ENCODE measurements at places on chromosomes 4 and X. TPM values are rescaled to one million over a fixed set of nuclear protein-coding genes. Genes with fewer than 3 reads are reported as not detected.

PLP1 gene
- 12.4 TPM for total RNA-seq

- H3K36me3 ChIP-seq = no peaks in the 10 kb centered on the region
- no peak overlapping the region for H3K4me3 ChIP-seq
- H3K27me3 ChIP-seq = no peaks in the 10 kb centered on the region
- H3K27ac ChIP-seq = no peak overlapping the region
- DNase-seq = no peak
These were observed 4.4 kb downstream of the OTUD6A start for GRCh38 chrX:70066646-70067045.

DNA sequence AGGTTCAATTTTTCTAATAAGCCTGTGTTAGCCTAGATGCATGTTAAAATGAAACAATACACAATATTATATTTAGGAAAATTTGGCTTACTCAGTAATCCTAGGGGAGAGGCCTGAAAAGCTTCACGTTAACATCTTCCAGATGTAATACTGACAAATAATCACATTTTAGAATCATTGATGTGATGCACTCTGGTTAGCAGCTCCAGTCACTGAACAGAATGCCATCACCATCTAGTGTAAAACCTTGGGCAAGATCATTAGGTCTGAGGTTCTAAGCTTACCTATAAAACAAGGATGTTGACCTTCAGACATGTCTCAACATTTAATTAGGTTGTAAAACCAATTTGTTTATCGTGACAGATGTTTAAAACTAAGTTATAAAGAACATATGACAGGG lies 1704.8 kb downstream of the STIM2 start:
- H3K4me1 ChIP-seq = no peaks in the 10 kb centered on the region
- H3K27me3 ChIP-seq = no peaks in the 10 kb centered on the region

GRCh38 chr4:898869-899555 lies 33.1 kb downstream of the GAK start:
- H3K36me3 ChIP-seq = no peaks in the 10 kb centered on the region
- no peaks in the 10 kb centered on the region for H3K27me3 ChIP-seq
- no peak overlapping the region for H3K27ac ChIP-seq
- H3K4me1 ChIP-seq = no peaks in the 10 kb centered on the region
- no peak for DNase-seq

DNA sequence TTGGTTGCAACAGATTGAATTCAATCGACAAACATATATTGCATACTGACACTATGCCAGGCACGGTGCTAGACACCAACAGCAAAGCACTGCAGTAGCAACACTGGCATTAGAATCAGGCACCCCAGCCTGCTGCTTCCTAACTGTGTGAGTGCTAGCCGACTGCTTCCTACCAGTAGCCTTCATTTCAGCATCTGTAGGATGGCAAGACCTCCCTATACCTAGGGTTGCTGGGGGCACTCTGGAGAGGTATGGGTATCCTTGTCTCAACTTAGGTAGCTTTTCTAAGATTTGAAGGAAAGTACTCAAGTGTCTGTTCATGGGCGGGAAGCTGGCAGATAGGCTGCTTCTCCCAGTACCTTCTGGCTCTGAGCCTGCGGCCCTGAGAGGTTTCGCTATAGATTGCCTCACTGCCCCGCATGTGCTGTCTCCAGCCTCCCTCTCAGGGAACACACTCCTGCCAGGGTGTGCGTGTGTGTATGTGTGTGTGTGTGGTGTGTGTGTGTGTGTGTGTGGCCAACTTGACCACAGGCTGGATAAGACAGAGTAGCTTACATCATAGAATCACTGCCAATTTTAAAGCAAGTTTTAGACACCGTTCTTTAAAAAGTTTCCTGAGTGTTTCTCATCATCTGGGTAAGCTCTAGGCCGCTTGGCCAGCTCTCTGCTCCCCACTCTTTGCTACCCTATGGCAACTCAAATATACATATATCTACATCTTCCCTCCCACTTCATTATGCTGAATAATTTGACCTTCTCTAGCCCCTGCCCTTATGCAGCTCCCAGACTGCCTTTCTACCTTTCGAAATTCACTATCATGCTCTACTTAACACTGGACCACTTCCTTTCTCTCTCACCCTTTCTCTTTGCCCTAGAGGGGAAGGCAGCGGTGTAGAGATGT lies 97.0 kb upstream of the PJA1 start:
- no peaks in the 10 kb centered on the region for H3K36me3 ChIP-seq
- no peaks in the 10 kb centered on the region for H3K4me1 ChIP-seq
- H3K27me3 ChIP-seq = no peaks in the 10 kb centered on the region
- no peak for DNase-seq
- no peak overlapping the region for H3K27ac ChIP-seq
- H3K4me3 ChIP-seq = no peak overlapping the region

SUPT20HL1 gene
- not detected for total RNA-seq

DNA sequence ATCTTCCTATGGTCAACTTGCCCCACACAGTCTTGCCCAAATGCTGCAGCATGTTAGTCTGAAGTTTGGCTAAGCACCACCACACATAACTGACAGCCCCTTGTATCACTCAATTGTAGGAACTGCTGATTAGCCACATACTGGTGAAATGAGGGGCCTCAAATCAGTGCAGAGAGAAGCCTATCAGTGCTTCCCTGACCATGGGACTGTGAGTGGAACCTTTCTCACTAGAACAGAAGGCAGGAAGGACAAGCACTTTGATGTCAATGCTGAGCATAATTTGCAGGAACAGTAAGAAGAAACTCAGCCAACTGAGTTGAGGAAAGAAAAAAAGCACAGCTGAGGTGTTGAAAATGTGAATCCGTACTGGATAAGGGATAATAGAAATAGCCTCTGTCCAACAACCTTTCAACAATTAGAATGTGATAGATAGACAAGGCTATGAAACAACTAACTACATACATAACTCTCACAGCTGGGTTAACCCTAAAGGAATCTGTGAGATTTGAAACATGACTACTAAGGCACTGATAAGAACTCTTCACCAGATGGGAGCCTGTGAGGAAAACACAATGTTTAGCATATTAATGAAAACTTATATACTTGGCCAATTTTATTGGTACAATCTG lies 136.6 kb upstream of the SH3RF1 start:
- no peak for DNase-seq
- no peak overlapping the region for H3K4me3 ChIP-seq
- H3K27ac ChIP-seq = no peak overlapping the region
- no peaks in the 10 kb centered on the region for H3K27me3 ChIP-seq
- no peaks in the 10 kb centered on the region for H3K4me1 ChIP-seq

PASD1 gene
- not detected for total RNA-seq

USP17L22 gene
- not detected for total RNA-seq

- H3K4me1 ChIP-seq = no peaks in the 10 kb centered on the region
- H3K36me3 ChIP-seq = no peaks in the 10 kb centered on the region
- DNase-seq = no peak
- H3K27me3 ChIP-seq = no peaks in the 10 kb centered on the region
These were observed 77.1 kb downstream of the NSUN7 start for GRCh38 chr4:40826821-40827220.

GRCh38 chrX:100407147-100407783 lies 2.8 kb downstream of the PCDH19 start:
- peaks cover 4% of the 10 kb centered on the region for H3K27me3 ChIP-seq
- H3K4me1 ChIP-seq = no peaks in the 10 kb centered on the region
- H3K4me3 ChIP-seq = no peak overlapping the region
- no peak for DNase-seq
- no peaks in the 10 kb centered on the region for H3K36me3 ChIP-seq
- H3K27ac ChIP-seq = no peak overlapping the region

DNA sequence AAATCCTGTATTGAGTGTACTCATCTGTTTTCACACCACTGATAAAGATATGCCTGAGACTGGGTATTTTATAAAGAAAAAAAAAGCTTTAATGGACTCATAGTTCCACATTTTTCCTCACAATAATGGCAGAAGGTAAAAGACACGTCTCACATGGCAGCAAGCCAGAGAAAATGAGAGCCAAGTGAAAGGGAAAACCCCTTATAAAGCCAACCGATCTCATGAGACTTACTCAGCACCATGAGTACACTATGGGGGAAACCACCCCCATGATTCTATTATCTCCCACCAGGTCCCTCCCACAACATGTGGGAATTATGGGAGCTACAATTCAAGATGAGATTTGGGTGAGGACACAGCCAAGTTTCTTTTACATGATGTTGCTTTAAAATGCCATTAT lies 171.9 kb downstream of the GALNTL6 start:
- H3K4me1 ChIP-seq = no peaks in the 10 kb centered on the region
- no peak overlapping the region for H3K27ac ChIP-seq
- no peaks in the 10 kb centered on the region for H3K27me3 ChIP-seq
- DNase-seq = no peak
- no peak overlapping the region for H3K4me3 ChIP-seq

GRCh38 chr4:65653740-65654361 lies 16.4 kb downstream of the EPHA5 start:
- no peaks in the 10 kb centered on the region for H3K27me3 ChIP-seq
- no peak overlapping the region for H3K27ac ChIP-seq
- no peak for DNase-seq
- no peaks in the 10 kb centered on the region for H3K4me1 ChIP-seq
- H3K36me3 ChIP-seq = no peaks in the 10 kb centered on the region

SPANXC gene
- total RNA-seq = not detected

DNA sequence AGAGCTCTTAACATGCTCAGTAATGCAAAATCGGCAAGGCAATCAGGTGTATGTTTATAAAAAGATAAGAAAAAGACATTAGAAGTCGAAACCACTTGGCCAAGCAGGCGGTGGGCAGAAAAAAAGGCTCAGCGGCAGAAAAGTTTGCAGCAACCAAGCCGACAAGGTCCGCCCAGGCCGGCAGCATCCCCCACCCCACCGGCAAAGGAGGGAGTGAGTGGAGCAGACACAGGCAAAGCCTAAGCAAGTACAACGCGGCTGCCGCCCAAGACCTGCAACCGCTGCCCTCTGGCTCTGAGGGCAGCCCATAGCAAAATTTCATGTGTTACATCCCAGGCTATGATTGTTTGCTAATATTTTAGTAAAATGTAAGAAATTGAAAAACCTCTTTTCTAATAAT lies 125.4 kb upstream of the ZCCHC13 start:
- H3K4me3 ChIP-seq = no peak overlapping the region
- no peak overlapping the region for H3K27ac ChIP-seq
- no peaks in the 10 kb centered on the region for H3K4me1 ChIP-seq
- no peak for DNase-seq
- H3K27me3 ChIP-seq = no peaks in the 10 kb centered on the region

DNA sequence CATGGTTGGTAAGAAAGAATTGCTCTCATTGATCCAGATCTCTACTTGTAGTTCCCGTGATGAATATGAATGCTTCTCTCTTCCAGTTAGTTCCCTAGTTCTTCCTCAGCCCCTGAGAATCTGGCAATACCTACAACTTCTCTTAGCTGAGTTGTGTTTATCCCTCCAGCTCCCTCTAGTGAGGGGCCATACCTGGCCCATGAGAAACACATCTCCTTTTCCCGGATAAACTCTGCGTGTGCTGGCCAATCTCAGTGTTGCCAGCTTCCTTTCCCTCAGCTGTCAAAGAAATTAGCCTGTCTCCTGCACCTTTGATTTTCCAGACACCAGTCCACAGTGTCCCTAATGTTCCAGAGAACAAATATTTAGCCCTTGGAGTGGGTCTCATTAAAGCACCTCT lies 5.7 kb downstream of the CBLL2 start:
- no peaks in the 10 kb centered on the region for H3K4me1 ChIP-seq
- H3K36me3 ChIP-seq = no peaks in the 10 kb centered on the region
- H3K27ac ChIP-seq = no peak overlapping the region
- no peak overlapping the region for H3K4me3 ChIP-seq
- no peaks in the 10 kb centered on the region for H3K27me3 ChIP-seq

DNA sequence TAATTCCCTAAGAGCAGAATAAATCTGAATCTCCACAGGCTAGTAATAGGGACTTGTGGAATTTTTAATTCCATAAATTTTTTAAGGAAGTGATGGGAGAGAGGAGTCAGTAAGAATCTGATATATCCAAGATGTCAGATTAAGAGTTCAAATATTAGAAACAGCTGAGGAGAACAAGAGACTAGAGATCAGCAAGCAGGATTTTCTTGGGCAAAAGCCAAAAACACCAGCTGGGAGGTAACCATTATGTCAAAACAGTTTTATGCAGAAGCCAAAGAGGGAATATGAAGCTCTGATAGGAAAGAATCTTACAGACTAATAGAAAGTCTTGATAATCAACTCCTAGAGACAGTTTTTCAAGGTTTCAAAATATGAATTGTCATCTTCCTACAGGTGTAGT lies 72.2 kb upstream of the RBPJ start:
- DNase-seq = no peak
- H3K27ac ChIP-seq = no peak overlapping the region
- H3K36me3 ChIP-seq = no peaks in the 10 kb centered on the region
- no peaks in the 10 kb centered on the region for H3K4me1 ChIP-seq
- H3K4me3 ChIP-seq = no peak overlapping the region

- H3K4me1 ChIP-seq = no peaks in the 10 kb centered on the region
- no peak overlapping the region for H3K27ac ChIP-seq
- H3K4me3 ChIP-seq = no peak overlapping the region
These were observed 125.9 kb downstream of the FRYL start for GRCh38 chr4:48654015-48654664.

- no peak overlapping the region for H3K27ac ChIP-seq
- no peaks in the 10 kb centered on the region for H3K4me1 ChIP-seq
- H3K36me3 ChIP-seq = no peaks in the 10 kb centered on the region
- no peaks in the 10 kb centered on the region for H3K27me3 ChIP-seq
These were observed 75.7 kb downstream of the CC2D2A start for GRCh38 chr4:15545371-15545770.

SOWAHB gene
- total RNA-seq = 28.0 TPM

CT45A3 gene
- total RNA-seq = not detected

GRCh38 chrX:16124201-16124600 lies 836 bp downstream of the GRPR start:
- no peaks in the 10 kb centered on the region for H3K4me1 ChIP-seq
- no peak for DNase-seq
- H3K27me3 ChIP-seq = no peaks in the 10 kb centered on the region
- H3K4me3 ChIP-seq = no peak overlapping the region

DAPP1 gene
- total RNA-seq = 5.0 TPM

TIGD4 gene
- total RNA-seq = 0.94 TPM

- H3K4me1 ChIP-seq = no peaks in the 10 kb centered on the region
- no peaks in the 10 kb centered on the region for H3K27me3 ChIP-seq
- no peak overlapping the region for H3K4me3 ChIP-seq
- no peak overlapping the region for H3K27ac ChIP-seq
- no peaks in the 10 kb centered on the region for H3K36me3 ChIP-seq
These were observed 28.5 kb upstream of the MANBA start for GRCh38 chr4:102789317-102789717.

DNA sequence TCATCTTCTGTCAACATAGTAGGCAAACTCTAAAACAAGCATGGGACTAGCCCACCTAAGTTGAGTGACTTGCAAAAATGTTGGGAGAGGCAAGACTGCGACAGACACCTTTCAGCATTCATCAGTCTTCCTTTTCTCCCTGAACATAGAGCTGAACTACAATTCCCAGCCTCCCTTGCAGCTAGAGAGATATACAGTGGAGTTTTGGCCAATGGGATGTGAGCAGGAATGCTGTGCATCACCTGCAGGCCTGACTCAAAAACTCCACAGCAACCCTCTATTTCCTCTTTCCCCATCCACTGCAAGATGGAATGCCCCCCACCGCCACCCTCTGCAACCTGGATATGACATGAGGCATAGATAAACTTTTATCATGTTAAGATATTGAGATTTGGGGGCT lies 66.5 kb downstream of the PDHA1 start:
- H3K27ac ChIP-seq = no peak overlapping the region
- no peak for DNase-seq
- H3K4me1 ChIP-seq = no peaks in the 10 kb centered on the region

- no peak overlapping the region for H3K27ac ChIP-seq
- H3K27me3 ChIP-seq = no peaks in the 10 kb centered on the region
- no peak for DNase-seq
- no peaks in the 10 kb centered on the region for H3K36me3 ChIP-seq
- no peaks in the 10 kb centered on the region for H3K4me1 ChIP-seq
These were observed 150.6 kb upstream of the VCX3A start for GRCh38 chrX:6685489-6685888.

Data from Peyer's patch (tissue), 4 donors.